ENCODE measurements at places on chromosomes 1 and 21.

DNA sequence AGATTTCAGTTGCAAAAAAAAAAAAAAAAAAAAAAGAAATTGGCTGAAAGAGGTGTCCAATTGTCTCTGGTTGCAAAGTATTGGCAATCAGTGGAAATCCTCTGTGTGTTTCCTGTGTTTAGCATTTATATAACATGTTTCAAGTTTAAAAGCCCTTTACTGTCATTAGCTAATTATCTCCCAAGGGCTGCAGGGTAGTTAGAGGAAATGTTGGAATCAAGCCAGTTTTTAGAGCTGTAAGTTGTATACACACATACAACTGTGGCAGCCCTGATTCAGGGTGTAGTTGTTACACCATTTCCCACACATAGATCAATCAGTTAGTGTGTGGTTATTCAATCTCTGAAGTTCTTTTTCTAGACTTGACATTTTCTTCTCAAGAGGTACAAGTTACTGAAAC is 8.9 kb upstream of the ZNF326 start:
- peak; percentile 94 for DNase-seq

DNA sequence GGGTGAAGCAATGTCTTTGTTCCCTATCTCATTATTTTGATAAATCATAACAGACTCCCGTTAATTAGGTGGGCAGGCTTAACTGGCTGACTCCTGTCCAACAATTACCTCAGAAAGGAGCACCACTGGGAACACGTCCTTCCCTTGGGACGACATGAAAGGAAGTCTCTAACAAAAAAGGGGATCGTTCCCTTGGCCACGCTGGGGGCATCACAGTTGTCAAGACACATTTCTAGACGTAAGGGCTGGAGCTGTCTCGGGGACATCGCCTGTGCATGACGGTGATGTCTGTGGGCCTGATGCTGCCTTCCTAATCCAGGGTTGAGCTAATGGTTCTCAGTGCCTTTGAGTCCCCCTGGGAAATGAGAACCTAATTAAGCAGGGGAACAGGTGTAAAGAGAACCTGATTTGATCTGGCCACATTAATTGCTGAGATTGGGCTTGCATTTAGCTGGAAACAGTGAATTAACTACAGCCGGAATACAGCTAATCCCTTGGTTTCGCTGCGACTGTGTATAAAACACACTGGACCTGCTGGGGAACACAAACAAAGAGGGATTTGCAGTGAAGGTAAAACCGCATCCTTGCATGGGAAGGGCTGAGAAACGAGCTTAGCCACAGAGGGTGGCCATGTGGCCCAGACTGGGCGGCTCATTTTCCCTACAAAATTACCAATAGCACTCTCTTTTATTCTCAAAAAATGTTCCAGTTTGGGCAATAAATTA is 111.8 kb downstream of the MRPS6 start:
- DNase-seq, result no peak

GRCh38 chr21:45922648-45923047 is 58.9 kb upstream of the COL6A1 start:
- no peak for DNase-seq

- DNase-seq, result no peak
Observed at GRCh38 chr1:239527051-239527693, 140.8 kb downstream of the CHRM3 start.

- DNase-seq, result no peak
Observed at GRCh38 chr21:29674343-29674742, 265.5 kb downstream of the GRIK1 start.

- DNase-seq, result peak; percentile 80
Observed at GRCh38 chr1:153598309-153599172, 14.4 kb downstream of the S100A16 start.

- no peak for DNase-seq
Observed at GRCh38 chr1:165259706-165260428, 96.6 kb downstream of the LMX1A start.

GRCh38 chr1:76005765-76006164 is 68.8 kb upstream of the ST6GALNAC3 start:
- no peak for DNase-seq

DNA sequence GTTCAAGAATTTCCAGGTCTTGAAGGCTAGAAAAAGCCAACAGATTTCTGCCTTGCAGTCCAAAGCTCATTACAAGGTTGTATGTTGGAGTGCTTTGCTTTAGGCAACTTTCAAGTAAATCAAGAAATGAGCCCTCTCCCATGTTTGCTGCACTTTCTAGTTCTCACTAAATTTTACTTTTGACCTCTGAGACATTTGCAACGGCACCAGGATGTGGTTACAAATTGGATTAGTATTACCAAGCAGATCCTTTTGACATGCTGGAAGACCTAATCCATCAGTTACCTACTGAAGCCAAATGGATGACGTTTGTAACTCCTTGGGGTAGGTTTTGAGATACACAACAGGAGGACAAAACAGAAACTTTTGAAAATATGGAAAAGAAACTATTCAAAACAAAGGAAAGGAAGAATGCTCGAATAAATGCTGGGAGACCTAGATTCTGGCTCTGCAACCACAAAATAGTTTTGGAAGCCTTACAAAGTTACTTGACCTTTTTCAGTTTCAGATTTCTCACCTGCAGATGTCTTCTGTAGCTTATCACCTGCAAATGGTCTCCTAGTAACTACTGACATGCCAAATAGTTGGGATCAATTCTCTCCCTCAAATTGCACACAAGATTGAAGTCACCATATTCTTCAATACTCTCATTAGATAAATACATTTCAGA is 251.7 kb upstream of the ADGRL2 start:
- no peak for DNase-seq

GRCh38 chr1:186653312-186653711 is 26.9 kb downstream of the PTGS2 start:
- DNase-seq, result no peak

GRCh38 chr1:62905309-62905708 is 121.4 kb downstream of the ATG4C start:
- peak; percentile 29 for DNase-seq

DNA sequence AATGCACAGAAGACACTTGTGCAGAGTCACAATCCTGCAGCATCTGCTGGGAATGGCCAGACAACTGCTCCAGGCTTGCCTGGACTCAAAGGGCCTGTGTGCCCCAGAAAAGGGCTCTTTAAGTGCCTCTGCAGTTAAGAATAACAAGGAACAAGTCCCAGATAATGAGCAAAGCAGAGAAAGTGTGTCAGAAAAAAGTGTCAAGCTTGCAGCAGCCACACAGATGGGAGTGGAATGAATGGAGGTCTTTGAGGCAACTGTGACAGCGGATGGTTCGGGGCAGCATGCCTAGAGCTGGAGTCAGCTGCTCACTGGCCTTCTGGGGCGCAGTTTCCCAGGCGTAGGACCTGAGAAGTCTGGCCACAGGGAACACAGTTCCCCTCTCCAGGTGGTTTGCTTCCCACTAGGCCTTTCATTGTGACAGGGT is 5.1 kb downstream of the PARP1 start:
- no peak for DNase-seq
